Stimulated activated CD8-positive, alpha-beta memory T cell treated with anti-CD3 and anti-CD28 coated beads, Interleukin-12 subunit alpha, Interleukin-12 subunit beta, amount 100 ng/mL, for 1 hour (primary cell): ENCODE measurements at places on chromosomes 6 and 20.

DNA sequence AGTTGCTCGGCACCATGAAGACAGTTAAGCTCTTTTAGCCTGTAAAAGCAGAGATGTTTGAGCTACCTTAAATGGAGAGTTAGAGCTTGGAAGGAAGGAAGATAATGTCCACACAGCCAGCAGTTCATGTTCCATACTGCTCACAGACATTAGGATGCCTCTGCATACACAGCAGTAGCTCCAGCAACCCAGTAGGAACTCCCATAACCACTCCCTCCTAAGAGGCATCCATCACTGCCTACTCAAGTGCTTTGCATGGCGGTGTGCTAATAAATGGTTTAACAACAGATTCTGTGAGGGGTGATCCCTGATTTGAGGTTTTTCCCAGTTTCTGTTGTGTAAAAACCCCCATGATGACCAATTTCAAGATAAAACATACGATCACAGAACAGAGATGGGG, 286.4 kb downstream of the HACE1 start:
- DNase-seq: no peak

DNA sequence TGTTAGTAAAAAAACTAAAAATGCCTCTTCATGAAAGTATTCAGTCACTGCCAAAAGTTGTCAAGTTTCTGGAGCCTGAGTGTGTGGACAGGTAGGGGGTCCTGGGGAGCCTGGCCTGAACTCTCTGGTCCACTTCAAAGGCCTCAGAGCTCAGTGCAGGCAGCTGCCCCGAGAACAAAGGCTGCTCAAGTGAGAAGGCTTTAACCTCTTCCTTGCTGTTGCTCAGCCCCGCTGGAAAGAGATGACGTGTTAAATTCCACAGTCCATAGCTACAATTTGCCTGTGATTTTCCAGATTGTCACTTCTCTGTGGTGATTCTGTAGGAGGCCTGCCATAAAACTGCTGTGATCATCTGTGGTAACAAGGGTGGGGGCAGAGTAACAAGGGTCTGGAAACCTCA, 96.9 kb downstream of the FAM120B start:
- no peak for DNase-seq

DNA sequence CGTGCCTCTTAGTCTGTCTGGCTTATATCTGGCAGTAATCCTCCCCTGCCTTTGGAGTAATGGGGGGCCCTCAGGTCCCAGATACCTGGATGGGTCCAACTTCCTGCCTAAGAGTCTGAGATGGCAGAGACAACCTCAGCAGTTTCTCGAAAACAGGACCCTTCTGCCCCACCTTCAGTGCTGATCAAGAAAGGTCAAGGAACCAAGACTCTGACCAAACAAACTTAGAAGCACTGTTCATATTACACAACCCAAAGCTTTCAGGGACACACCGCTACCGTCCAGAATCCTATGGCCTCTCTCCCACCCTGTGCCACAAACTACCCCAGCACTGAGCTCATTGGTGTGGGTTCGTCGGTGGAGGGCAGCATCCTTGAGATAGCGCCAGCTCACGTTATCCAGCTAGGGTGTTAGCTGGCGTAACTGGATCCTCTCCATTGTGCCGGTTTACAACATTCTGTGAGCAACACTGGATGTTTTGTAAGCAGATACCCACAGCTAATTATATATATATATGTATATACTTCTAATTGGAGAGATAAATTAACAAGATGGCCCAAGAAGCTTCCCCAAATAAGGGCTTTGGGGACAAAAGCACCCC, 7.6 kb upstream of the TMC2 start:
- DNase-seq: no peak

- no peak for DNase-seq
These were observed 99.1 kb downstream of the ARID1B start for GRCh38 chr6:156876302-156876701.

DNA sequence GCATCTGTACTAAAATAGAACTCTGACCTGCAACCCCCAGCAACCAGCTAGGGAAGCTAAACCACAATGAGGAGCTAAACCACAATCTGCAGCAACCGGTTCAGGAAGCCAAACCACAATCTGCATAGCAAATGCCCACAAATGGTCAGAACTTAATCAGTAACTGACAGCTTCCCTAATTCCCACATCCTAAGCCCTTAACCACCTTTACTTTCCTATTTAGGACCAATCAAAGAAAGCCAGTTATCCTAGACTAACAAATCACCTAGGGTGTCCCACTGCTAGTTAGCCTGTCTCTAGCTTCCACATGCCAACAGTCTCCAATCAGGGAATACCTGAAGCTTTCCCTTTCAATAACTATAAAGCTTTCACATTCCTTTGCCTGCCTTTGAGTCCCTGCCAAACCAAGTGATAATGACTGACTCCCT, 424.6 kb upstream of the PTCHD4 start:
- no peak for DNase-seq

DNA sequence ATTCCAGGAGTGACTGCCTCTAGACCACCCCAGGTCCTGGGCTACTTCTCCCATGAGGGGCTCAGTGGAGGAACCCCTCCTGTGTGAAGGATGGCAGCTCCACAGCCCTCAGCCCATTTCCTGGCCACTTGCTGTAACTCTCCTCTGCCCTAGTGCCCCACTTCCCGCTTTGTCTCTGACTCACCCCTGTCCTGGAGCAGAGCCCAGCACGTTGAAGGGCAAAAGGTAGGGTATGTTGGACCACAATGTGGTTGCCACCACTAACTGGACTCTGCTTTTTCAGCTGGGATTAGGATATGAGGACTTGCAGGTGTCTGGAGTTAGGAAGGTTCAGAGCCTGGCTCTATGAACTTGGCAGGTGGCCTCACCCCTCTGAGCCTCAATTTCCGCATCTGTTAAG, 2.4 kb downstream of the MYBL2 start:
- DNase-seq: no peak

- DNase-seq: no peak
These were observed 5.4 kb upstream of the IER3 start for GRCh38 chr6:30749554-30750378.
